ENCODE measurements at places on chromosomes 12 and 14. TPM values are rescaled to one million over a fixed set of nuclear protein-coding genes. Genes with fewer than 3 reads are reported as not detected.
A peak's percentile ranks its signal among the peaks of the same experiment; 100 is the strongest.

DNA sequence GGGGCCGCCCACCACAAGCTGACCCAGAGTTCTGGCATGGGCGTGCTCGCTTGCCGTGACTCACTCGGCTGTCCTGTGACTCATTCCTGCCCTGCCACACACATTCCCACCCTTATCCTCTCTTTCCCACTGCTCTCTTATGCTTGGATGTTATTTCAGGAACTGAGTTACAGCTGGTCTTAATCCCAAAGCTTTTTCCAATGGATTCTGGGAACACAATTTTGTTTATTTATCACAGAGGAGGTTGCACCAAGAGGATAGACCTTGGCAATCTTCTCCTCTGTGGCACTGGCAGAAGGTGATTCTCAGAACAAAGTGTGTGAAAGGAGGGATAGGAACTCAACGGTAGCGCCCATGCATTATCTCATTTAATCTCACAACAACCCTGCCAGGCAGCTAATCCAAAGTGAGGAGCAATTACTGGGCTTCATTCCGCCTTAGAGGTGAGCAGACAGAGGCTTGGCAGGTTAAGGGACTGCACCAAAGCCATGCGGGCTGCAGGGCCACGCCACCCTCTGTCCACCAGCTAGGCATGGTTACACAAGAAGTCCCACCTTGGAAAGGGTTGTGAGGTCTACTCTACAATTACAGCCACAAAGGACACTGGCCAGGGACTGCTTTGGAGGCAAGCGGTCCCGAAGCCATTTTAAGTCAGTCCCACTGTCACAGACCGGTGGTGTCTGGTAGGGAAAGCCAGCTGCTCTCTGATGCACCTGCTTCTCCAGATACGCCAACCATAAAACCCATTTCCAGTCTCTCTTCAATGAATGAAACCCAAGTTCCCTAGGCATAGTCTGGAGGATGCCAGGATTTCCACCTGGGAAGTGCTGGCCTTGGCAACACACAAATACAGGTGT is 32.9 kb downstream of the SYNE3 start:
- DNase-seq, result peak; percentile 85

DNAJC22 gene
- 0.40 TPM for polyA plus RNA-seq

- no peak for DNase-seq
These were observed 95.8 kb downstream of the NELL2 start for GRCh38 chr12:44780221-44780790.

GRCh38 chr12:54437243-54437642 is 18.2 kb upstream of the ITGA5 start:
- DNase-seq, result no peak

GRCh38 chr12:184811-185575 is 29.0 kb downstream of the SLC6A12 start:
- DNase-seq, result no peak

- no peak for DNase-seq
These were observed 1.7 kb downstream of the ZDHHC17 start for GRCh38 chr12:76765598-76765997.

DNA sequence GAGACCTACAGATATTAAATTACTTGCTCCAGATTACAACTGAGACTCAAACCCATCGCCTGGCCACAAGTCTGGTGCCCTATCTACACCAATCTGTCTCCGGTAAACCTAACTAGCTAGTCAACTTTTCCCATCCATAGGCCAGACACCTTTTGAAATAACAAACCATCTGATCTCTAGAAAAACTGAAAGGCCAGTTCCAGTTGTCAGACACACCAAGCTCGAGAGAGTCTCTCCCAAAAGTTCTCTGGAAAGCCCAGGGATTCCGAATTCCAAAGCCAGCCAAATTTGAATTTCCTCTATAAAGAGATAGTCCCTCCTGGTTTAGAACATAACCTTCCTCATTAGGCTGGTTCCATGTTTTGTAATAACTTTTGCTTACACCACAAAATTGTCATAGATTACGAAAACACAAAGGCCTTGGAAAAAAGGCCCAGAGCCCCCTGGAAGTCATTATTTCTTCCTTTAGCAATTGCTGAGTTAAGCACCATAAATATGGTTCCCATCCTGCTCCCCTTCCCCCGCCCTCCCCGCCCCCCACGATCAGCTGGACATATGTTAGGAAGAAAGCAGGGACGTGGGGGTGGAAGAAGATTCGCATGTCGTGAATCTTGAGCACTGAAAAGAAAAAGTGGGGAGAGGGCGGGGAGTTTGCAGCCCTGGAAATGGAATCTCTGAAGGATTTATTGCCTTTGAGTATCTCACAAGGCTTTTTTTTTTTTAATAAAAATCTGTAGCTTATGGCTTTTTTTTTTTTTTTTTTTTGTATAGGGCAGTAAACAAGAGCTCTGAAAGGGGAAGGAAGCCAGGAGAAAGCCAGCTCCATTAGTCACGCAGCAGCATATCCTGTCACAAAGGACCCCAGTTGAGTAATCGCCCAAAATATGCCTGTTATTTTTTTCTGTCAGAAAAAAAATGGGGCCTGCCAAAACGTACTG is 110.4 kb downstream of the ZFP36L1 start:
- peak; percentile 77 for DNase-seq

GPR68 gene
- polyA plus RNA-seq, result 1.0 TPM

DNA sequence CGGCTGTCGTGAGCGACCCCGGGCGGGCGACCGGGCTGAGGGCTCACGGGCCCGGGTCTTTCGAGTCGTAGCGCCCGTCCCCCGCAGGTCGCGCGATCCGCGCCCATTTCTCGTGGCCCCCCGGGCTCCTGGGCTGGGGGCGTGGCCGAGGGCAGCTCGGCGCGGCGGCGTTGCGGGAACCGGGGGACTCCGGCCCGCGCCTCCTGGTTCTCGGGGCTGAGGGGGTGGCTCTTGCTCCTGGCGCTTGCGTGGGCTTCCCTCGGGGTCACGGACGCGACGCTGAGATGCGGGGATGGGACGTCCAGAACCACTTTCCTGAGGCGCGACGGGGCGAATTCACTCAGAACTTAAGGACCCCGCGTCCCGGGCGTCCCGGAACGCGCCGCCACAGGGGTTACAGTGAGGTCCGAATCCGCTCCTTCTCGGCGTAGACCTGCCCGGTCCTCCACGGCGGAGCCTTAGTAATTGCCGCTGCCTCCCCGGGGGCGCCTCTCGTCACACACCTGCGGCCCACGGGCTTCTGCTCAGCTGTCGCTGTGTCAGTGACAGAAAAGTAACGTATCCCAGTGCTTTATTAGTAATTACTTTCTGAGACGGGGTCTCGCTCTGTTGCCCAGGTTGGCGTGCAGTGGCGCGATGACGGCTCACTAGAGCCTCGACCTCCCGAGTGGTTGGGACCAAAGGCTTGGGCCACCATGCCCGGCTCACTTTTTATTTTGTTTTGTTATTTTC is 606 bp downstream of the EP400 start:
- DNase-seq, result peak; percentile 40

DNA sequence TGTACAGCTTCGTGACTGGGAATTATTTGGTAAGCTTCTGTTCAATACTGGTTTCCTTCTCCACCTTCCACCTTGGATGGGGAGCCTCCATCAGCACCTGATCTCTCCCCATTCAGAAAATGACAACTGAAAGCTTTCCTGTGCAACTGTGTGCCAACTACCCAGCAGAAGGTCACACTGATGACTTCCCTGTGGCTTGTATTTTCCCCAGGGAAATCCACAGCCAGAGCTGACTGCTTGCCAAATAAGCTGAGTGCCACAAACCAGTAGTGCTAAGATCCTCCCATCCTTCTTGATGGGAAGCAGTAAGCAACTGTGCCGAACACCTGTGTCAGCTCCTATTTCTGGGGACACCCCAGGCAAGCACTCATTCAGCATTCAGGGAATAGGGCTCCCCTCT is 257.2 kb upstream of the SOX5 start:
- no peak for DNase-seq

DNA sequence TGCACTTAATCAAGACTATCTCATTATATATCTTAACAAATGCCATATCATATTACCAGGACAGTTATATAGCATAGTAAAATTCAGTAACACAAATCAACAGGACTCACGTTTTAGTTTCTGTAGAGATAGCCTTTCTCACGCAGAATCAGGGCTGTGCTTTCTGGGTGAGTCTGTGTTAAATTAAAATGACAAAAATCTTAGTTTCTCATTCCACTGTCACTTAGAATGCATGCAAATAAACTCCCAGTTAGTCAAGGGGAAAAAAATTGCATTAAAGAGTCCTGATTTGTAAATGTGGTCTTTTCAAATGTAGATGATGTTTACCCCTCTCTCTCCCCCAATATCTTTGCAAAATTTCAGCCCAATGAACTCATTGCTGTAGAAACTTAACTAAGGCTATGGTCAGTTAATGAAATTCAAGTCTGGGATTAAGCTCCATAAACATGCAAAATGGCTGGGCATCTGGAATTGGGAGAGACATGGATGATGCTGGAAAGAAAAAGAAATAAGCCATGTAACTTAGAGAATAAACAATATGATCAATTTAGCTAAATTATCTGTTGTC is 77.8 kb upstream of the MGAT4C start:
- DNase-seq, result no peak

GRCh38 chr14:93811676-93812075 is 23.4 kb upstream of the PRIMA1 start:
- DNase-seq, result no peak

DNA sequence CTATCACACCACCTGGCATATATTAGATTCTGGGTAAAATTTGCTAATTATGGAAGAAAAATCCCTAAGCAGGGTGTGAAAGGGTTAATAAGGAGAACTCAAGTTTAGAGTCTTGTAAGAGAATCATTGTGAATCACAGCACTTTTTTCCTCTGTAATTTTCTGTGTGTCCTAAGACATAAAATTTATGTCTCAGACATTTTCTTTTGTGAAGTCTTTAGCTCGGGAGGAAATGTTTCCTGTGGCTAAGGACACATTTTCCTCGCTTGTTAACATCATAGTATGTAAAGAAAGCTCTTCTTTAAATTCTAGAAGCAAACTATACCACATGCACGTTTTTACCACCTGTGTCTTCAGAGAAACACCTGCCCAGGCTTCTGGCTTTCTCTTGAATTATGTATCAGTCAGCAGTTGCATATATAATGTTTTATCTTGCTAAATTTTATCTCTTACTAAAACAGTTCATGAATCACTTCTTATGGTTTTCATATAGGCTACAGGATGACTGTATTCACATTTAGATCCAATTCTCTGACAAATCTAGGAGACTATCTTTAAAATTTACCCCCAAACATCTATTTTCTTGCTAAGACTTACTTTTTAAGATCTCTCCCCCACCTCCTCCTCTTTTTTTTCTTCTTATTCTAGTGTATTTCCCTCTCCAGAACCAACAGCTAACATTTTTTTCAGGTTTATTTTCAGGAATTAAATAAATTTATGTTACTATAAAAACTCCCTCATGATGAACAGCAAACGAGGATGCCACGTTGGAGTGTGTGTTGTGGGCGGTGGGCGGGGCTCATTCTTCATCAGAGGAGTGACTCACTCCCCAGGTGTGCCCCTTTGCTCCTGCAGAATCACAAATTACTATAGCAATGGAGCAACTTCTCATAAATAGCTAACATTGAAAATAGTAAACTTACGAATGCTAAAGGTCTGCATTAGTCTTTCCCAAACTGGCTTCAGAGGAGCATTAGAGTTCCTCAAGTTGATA is 11.6 kb upstream of the CSRP2 start:
- no peak for DNase-seq

DNA sequence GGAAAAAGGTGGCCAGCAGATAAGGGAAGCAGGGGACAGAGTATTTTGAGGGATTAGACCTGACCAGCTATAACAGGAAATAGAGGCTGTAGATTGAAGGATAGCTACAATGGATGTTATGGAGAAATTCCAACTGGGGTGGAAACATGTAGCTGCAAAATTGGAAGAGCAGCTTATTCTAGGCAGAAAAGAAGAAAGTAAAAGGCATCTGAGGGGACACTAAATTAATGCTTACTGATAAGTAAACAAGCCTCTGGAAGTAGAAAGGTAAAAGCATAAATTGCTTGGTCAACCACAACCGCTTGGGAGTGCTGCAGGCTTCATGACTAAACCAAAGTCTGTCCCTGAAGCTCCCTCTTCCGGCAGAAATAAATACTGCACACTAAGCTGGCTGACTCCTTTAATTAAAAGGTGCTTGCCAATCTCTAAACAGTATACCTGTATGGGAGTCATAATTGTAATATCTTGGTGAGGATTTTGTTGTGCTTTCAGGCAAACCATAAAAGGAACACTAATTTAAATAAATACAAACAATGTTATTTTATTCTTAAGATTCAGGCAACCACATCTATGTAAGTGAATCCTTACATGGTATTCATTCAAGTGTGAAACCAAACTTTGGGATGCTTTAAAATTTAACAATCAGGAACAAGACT is 7.7 kb downstream of the UBC start:
- DNase-seq, result peak; percentile 94

DNA sequence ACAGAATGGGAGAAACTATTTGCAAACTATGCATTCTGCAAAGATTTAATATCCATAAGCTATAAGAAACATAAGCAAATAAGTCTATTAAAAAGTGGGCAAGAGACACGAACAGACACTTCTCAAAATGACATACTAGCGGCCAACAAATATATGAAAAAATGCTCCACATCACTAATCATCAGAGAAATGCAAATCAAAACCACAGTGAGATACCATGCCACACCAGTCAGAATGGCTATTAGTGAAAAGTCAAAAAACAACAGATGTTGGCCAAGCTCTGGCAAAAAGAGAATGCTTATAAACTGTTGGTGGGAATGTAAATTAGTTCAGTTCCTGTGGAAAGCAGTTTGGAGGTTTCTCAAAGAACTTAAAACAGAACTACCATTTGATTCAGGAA is 121.3 kb downstream of the KCNMB4 start:
- no peak for DNase-seq

GRCh38 chr14:75280291-75280830 is 1.7 kb downstream of the FOS start:
- no peak for DNase-seq

GRCh38 chr14:35632676-35633075 is 98.7 kb downstream of the INSM2 start:
- no peak for DNase-seq

DNA sequence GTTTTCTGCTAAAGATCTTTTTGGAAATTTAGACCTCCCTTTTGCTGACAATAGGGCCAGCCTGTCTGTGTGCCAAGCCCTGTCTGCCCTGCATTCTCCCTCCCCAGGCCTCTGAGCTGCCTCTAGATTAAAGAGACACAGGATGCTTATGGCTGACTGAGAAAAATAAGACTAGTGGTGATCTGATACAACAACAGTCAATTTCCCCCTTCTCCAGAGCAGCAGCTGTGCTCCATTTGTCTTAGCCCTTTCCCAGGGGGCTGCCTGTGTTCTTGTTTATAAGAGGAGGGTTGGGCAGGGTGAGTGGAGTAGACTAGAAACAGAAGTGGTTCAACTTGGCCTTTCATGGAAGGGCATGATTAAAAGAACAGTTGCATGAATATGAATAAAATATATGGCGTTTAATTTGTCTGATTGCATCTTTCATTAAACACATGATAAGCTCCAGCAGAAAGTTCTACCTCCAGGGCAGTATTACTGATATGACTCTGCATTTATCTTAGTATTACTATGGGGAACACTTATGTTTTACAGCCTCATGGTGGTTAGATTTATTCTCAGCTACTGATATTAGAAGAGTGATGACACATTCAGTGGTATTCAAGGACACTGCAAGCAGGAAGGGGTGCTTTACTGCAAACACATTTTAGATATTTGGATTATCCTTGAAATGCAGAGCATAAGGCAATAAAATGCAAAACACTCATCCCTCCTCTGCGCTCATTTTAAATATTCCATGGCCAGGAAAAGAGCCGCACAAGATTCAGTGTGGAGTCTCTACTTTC is 150.2 kb upstream of the CLEC14A start:
- DNase-seq, result no peak

- no peak for DNase-seq
These were observed 917.0 kb downstream of the LRFN5 start for GRCh38 chr14:42523666-42524065.

IL31 gene
- polyA plus RNA-seq, result not detected

All from adrenal gland (tissue), 19 donors.